ENCODE measurements at places on chromosomes 4 and X.

GRCh38 chr4:92106816-92107215 is 196.9 kb upstream of the GRID2 start:
- no peak for DNase-seq

DNA sequence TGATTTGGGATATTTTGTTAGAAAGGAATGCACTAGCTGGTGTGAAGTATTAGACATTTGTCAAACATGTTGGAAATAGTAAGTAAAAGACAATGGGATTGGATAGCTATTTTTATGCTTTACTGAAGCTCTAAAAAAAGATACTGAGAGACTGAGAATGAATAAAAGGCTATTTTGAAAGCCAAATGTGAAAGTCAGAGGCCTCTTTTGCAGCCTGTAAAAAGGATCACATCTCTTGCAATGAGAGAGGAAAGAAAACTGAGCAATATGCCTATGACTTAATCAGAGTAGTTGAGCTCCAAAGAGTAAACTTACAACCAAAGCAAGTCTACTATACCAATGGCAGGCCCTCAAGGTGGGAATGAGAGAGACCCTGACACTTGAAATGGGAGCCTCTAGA is 212.6 kb upstream of the LCORL start:
- DNase-seq = no peak

GRCh38 chr4:8459867-8460445 is 19.4 kb downstream of the TRMT44 start:
- DNase-seq = no peak

GRCh38 chr4:122744229-122744628 is 11.7 kb downstream of the BBS12 start:
- DNase-seq = no peak

DNA sequence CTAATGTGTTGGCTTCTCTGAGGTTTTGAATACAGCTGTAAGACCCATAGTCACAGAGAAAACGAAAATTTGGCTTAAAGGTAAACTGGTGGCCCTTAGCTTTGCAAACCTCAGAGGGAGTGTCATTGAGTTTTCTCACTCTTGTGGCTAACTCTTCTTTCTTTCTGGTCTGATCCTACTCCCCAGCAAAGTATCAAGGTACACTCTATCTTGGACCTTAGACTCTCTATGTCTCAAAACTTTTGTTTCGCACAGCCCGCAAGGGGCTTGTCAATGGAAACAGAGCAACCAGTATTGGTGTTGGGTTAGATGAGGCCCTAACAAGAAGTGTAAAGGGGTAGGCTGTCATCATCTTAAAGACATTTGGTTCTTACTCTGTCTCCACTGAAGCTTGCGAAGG is 19.8 kb downstream of the APOO start:
- no peak for DNase-seq

- DNase-seq = no peak
These were observed 142.1 kb upstream of the FTHL17 start for GRCh38 chrX:31213941-31214340.

DNA sequence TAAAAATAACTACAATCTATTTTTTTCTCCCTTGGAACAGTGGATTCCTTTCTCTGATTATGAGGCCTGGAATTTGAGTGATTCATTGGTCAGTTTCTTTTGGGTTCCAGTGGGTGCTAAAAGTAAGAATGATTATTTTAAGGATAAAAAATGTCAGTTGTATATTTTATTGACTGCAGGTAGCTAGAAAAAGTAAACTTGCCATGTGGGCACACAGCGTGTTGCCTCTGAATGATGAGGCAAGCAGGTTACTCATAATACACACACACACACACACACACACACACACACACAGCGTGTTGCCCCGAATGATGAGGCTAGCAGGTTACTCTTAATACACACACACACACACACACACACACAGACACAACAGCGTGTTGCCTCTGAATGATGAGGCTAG is 13.8 kb downstream of the GALNT7 start:
- no peak for DNase-seq

GRCh38 chr4:74838746-74839370 is 44.5 kb upstream of the BTC start:
- DNase-seq = no peak

GRCh38 chr4:22420291-22420690 is 95.6 kb downstream of the ADGRA3 start:
- no peak for DNase-seq

DNA sequence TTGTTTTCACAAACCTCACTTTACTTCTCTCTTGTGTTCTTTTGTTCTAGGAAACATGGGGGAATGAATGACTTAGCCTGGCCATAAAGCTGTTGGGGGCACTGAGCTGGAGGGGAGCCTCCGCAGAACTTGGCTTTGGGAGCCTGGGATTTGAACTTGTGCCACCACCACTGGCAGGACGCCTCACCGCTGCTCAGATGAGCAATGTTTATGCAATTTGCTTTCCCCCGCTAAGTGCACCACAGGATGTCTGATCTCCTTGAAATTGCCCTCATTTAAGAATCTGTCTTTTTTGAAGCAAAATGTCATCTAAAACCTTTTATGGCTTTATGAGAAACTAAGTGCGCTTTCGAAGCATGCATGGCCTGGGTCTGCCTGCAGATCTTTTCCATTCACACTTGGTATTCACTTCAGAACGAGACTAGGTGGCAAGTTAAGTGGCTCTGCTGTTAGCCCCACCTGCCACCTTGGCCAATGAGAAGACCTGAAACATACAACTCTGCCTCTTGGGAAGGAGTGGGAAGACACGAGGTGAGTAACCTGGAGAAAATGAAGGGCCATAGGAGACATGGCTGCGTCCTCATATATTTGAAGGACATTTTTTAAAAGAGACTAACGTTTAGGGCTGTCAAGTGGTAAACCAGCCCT is 119.3 kb downstream of the LDB2 start:
- no peak for DNase-seq

- no peak for DNase-seq
These were observed 205.7 kb upstream of the BCOR start for GRCh38 chrX:40303256-40304077.

DNA sequence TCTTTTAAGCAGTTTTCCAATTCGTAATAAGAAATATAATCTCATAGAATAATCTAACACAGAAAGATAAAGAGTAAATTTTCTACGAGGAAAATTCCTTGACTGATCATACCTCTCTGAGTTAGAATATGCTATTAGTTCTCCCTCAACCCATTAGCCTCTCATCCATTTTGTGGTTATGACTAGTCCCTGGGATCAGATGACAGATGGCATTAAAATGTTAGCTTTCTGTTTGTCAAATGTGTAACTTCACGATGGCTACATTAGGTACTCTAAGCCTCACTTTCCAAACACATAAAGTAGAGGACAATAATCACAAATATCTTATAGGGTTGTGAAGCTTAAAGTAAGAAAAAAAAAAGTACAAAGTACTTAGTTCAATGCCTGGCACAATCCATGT is 112.2 kb downstream of the ZAR1 start:
- no peak for DNase-seq

DNA sequence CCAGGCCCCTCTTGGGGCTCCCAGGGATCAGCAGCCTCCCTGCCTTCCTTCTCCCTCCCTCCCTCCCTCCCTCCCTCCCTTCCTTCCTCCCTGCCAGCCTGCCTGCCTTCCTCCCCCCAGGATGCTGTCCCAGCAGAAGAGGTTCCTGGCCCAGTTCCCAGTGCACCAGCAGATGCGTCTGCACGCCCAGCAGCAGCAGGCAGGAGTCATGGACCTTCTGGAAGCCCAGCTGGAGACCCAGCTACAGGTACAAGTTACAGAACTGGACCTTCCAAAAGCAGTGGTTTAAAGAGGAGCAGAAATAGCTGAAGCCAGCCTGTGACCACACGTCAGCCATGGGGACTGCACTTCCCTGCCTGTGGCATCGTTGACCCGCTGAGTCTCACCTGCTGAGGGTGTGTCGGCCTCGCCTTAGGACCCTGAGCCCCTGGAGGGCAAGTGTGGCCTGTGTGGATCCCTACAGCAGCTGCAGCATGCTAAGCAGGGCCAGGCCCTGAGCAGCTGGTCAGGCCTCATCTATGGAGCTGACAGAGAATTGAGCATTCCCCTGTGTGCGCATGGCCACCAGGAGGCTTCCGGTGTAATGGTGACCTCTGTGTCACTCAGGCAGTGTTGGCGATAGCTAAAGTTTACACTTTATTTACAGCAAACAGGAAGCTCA is 84.7 kb downstream of the CRMP1 start:
- no peak for DNase-seq

DNA sequence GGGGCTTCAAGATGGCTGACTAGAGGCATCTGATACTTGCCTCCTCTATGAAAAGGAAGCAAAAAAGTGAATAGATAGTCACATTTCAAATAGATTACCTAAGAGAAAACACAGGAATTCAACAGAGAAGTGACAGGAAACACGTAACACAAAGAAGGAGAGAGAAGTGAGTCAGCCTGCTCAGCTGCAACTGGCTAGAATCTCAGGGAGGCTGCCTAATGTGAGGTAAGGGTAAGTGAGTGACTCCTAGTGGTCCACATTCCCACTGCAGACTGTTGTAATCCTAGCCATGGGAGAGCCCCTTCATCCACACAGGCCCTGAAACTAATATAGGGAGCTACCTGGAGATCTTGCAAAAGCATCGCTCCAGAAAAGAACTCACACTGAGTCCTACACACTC is 179.2 kb downstream of the SLC7A11 start:
- no peak for DNase-seq

- no peak for DNase-seq
These were observed 118.7 kb upstream of the CHRDL1 start for GRCh38 chrX:110914281-110914680.

DNA sequence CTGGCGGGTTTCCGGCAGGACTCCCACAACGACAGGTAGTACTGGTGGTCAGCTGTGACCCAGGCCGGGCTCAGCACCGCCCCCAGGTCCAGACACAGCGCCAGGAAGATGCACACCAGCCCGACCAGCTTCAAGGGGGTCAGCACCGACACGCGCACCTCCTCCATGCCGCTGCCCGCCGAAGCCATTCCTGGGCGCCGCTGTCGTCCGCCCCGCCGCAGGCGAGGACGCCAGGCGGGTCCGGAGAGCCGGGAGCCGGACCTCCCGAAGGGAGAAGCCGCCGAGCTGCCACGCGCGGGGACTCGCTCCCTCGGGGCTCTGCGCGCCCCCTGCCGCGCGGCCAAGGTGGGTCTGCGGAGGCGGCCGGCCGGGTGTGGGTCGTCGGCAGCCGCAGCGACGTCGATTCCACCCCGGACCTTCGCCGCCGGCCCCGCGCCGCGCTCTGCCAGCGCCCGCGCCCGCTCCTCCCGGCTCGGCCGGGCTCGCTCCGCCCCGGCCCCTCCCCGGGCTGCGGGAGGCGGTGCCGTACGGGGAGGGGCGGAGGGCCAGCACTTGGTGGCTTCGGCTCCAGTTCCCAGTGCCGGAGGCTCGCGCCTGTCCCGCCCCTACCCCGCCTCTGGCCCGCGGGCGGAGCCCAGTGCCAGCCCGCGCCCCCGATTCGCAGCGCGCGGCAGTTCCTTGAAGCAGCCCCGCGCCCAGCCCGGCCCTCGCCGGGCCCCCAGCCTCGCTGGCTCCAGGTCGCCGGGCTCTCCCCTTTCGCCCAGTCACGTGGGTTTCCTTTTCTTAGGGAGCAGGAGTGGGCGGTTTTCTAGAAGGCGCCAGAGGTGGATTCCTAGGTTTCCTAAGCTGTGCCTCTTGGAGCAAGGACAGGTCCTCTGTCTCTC is at the start of gene TMEM47:
Gene TMEM47 (minus strand): TSS at position 444 of the 884 bp plus-strand sequence. CDS start 256 bp downstream, at position 188.
- DNase-seq = no peak

DNA sequence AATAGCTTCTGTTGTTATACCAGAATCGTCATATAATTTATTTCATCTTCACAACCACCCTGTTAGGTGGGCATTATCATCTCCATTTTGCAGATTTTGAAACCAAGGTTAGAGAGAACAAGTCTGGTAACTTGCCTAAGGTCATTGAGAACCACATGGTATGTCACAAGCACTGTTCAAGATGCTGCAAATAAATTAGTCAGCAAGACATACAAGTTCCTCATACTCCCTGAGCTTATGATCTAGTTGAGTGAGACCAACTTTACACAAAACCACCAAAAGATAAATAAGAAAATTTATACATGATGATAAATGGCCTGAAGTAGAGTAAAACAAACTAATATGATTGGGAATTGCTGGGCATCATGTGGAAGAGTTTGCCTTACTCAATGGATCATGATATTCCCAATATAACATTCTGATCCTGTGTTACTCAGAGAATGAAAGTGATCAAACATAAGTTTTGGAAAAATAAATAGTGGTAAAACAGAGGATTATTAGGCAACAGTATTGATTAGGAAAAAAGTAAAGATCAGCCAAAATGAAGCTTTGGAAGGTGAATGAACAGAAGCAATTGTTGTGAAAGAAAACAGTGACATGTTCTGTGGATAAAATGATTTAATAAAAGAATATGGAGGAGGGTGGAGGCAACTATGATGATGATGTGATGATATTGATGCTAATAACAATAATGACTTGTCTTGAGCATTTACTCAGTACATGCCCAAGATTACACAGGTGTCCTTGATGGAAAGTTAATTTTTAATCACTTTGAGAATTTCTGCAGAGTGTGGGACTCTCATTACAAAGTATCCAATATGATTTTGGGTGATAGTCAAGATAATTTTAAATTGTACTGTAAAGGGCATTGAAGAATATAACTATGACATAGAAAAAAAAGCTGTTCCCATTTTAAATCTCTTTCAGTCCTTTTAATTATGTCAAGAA is 34.1 kb upstream of the IL1RAPL1 start:
- DNase-seq = no peak

DNA sequence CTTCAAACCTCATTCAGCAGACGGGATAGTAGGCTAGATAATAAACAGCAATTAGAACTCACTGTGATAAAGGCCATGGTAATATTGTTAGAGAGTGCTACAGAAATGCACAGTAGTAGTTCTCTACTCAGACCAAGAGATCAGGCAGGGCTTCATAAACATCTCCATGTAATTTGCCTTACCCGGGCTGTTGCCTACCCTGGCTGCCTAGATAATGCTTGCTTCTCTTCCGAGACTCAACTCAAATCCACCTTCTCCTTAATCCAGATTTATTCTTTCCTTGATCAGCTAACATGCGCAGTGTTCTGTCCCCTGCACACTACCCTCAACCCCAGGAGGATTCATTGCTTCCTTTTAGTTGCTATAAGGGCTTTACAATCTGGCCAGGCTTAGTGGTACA is 21.8 kb downstream of the ANK2 start:
- DNase-seq = no peak

DNA sequence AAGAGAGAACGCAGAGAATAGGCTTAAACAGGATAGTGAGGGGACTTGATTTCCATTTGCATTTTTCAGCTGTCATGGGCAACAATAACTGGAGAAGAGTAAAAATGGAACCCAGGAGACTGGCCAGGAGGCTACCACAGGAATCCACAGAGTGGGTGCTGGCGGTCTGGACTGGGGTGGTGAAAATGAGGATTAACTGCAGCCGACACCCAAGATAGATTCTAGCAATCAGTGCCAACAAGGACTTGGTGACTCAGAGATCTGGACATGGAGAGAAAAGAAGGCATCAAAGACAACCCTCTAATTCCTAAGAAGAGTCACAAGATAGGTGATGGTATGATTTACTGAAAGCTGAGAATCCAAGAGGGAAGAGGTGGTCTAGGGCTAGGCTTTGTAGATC is 102.8 kb downstream of the ATP8A1 start:
- no peak for DNase-seq

GRCh38 chrX:132501606-132502005 is 12.8 kb upstream of the MBNL3 start:
- no peak for DNase-seq

Data from GM19239 (cell line).